ENCODE measurements at places on chromosomes 6 and 20.
A peak's percentile ranks its signal among the peaks of the same experiment; 100 is the strongest.

- DNase-seq = peak; percentile 37
Measured at GRCh38 chr20:50762435-50763220, 31.2 kb downstream of the PARD6B start.

- DNase-seq = peak; percentile 34
Measured at GRCh38 chr6:39938773-39939654, 4.8 kb upstream of the MOCS1 start.

DNA sequence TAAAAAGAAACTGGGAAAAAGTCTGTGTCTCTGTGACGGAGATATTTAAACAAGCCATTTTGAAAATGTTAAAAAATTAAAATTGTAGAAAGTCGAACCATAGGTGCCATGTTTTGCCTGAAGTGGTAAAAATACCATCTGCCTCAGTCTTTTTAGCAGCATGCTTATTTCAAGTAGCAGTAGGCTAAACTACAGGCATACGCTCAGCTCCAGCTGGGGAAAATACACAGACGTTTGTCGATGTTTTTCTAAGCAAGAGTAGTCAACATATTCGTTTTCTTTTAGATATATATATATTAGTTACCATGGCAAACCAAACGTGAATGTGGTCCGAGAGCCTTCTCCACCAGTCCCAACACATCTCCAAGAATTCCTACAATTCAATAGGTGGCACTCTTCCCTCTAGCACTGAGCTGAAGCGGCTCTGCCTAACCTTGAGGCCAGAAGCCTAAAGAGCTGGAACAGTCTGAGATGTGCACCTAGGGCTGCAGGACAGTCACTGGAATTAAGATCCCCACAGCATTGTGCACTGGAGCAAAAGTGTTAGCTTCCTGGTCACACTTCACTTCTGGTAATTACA lies 70.2 kb upstream of the BEND3 start:
- peak; percentile 11 for DNase-seq

- DNase-seq = no peak
Measured at GRCh38 chr20:54074511-54074910, 4.1 kb upstream of the BCAS1 start.

GRCh38 chr6:45667300-45667699 lies 289.6 kb upstream of the SUPT3H start:
- no peak for DNase-seq

- DNase-seq = no peak
Measured at GRCh38 chr6:157631412-157631811, 191.6 kb upstream of the SNX9 start.

Measured in NCI-H2029 (cell line).